ENCODE measurements at places on chromosomes 12 and 14.

DNA sequence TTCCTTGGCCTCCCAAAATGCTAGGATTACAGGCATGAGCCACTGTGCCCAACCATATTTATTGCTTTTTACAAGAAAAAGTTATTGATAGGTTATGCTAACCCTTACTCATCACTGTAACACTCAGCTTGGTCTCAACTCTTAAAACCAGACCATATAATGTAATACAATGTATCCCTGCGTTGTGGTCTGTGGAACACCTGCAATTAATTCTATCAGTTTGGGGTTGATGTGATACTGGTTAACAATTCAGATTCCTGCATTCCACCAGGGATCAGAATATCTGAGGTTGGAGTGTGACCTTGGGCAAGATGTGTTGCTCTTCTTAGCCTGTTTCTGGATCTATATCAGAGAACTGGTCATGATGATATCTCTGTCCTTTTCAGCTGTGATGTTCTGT, 419.0 kb downstream of the RAD51B start:
- DNase-seq = no peak

GRCh38 chr12:21551841-21552465, 25.9 kb downstream of the SPX start:
- DNase-seq = no peak

GRCh38 chr12:26833743-26834490, 923 bp upstream of the ITPR2 start:
- peak; percentile 69 for DNase-seq

DNA sequence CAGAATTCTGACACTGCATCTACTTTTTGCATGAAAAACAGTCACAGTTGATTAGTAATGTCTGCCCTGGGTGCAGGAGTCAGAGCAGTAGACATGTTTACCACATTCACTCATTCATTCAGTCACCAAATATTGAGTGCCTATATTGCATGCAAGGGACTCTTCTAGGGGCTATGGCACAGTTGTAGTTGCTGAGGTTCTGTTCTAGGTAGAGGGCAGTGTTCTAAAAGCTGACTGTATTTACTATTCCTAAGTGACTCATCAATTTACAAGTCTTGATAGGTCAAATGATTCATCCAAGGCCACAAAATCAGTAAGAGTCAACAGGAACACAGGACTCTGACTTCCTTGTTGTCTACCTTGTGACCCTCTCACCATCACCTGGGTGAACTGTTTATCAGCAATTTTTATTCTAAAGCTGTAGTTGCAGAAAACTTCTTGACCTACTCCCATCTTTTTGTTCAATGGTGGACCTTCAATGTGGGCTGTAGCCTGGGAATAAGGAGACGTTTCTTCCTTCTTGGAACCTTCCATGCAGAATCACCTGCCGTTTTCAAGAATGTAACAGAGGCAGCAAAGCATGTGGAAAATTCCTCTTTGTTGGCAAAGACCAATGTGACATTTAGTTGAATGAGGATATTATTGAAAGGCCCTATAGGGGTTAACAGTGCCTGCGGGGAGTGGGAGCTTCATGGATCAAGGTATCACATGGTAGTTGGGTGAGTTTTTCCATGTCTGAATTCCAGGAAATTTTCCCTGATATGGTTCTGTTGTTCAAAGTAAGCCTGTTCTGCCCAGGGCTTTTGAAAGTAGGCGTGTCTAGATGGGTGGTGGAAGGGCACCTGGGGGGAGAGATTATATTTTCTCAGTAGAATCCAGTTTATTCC, 223.2 kb downstream of the KTN1 start:
- no peak for DNase-seq

DNA sequence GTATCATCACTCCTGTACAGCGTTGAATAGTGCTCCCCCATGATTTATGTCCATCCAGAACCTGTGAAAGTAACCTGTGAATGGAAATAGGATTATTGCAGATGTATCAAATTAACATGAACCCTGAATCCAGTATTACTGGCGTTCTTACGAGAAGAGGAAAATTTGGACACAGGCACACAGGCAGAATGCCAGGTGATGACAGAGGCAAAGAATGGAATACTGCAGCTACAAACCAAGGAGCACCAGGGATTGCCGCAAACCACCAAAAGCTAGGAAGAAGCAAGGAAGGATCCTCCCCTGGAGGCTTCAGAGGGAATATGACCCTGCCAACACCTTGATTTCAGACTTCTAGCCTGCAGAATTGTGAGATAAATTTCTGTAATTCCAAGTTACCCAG, 113.5 kb upstream of the EGLN3 start:
- no peak for DNase-seq

GRCh38 chr14:95155045-95155444, 2.3 kb downstream of the DICER1 start:
- no peak for DNase-seq

DNA sequence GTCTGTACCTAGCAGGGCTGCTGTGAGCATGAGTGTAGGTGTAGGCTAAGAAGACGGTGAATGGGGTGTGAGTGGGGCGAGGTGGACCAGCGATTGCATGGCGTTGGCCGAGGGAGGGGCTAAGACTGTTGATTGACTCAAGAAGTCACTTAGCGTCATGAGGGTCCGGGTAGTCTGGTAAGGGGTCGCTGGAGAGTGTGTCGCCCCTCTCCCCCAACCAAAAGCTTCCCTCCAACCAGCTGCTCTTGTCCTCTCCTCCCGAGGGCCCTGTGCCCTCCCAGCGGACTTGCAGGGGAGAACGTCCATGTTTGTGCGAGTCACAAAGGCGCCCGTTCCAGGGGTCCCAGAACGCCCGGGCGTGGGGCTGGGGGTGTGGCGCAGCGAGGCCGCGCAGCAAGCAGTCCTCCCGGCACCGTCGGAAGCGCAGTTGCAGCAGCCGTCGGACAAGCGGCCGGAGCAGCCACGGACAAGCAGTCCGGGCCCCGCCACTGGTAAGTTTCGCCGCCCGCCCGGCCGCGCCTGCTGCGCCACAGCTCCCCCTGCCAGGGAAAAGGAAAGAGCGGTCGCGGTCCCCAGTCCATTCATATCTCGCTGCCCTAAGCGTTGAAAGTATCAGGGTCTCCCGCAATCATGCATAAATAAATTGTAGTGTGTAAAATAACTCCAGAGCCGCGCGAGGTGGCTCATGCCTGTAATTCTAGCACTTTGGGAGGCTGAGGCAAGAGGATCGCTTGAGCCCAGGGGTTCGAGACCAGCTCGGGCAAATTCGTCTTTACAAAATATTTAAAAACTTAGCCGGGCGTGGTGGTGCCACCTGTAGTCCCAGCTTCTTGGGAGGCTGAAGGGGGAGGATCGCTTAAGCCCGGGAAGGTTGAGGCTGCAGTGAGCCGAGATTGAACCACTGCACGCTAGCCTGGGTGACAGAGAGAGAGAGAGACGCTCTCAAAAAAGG, at the start of gene CCDC63:
Gene CCDC63, plus strand, starts transcription at position 373 of the 952 bp plus-strand sequence. CDS start 5,968 bp downstream, outside the sequence.
- DNase-seq = peak; percentile 76

All from HuH-7 (cell line).